Fibroblast of the conjunctiva (primary cell): ENCODE measurements at places on chromosomes 12 and 14.
A peak's percentile ranks its signal among the peaks of the same experiment; 100 is the strongest.

- DNase-seq, result no peak
Measured at GRCh38 chr12:51108136-51108535, 24.7 kb upstream of the CSRNP2 start.

- no peak for DNase-seq
Measured at GRCh38 chr12:122878780-122879612, 16.9 kb downstream of the VPS37B start.

GRCh38 chr12:102043928-102044327, 17.9 kb downstream of the WASHC3 start:
- no peak for DNase-seq

GRCh38 chr14:21142357-21142756, 13.5 kb downstream of the OR5AU1 start:
- DNase-seq, result no peak

- peak; percentile 18 for DNase-seq
Measured at GRCh38 chr12:62210422-62210821, 49.8 kb upstream of the USP15 start.

GRCh38 chr12:69067713-69068112, 134.7 kb upstream of the CPM start:
- DNase-seq, result no peak

- no peak for DNase-seq
Measured at GRCh38 chr12:52327830-52328500, 6.8 kb upstream of the KRT83 start.

- no peak for DNase-seq
Measured at GRCh38 chr12:76111209-76111749, 26.8 kb upstream of the NAP1L1 start.

DNA sequence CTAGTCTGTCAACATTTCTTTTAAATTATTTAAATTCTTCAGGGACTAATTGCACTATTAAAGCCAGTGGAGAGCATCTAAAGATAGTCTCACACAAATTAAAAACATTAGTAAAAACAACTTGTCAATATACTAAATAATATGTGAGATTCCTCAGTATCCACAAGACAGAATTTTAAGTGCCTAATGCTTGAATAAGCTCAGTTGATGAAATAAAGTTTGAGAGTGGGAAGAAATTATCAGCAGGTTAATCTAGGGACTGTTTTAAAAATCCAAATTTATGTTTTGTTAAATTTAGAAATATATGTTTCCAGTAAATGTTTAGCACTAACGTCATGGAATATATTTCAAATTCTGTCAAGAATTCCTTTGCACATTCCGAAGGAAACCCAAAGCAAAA, 105.2 kb downstream of the SLC41A2 start:
- no peak for DNase-seq

- DNase-seq, result no peak
Measured at GRCh38 chr12:53530920-53531319, 23.6 kb upstream of the NPFF start.

DNA sequence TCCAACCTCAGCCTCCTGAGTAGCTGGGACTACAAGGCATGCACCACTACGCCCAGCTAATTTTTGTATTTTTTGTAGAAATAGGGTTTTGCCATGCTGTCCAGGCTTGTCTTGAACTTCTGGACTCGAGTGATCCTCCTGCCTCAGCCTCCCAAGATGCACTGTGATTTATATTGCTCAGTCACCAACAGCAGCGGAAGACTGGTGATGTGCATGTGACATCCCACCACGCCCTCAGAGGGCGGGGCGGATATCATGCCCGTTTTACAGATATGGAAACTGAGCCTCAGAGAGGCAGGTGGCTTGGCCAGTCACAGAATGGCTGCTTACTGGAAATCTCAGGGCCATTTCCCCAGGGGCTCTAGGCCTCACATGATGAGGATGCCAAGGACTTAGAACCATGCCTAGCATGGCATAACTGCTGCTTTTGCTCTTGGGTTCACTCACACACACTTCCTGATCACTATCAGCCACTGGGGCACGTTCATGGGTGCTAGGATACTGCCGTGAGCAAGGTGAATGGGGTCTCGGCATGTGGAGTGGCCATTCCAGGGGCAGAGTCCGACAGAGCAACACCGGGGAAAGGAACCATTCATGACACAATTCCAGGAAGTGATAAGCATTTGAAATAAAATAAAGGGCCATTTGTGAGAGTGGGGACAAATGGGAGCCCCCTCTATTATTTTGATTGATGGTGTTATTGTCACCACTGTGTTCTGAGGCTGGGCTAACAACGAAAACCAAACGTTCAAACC, 31.9 kb downstream of the RBM19 start:
- DNase-seq, result no peak

- no peak for DNase-seq
Measured at GRCh38 chr14:97027256-97027999, 230.2 kb downstream of the VRK1 start.

GRCh38 chr14:21521501-21521900, 4.6 kb downstream of the SALL2 start:
- DNase-seq, result no peak

GRCh38 chr14:90778571-90779255, 37.5 kb downstream of the TTC7B start:
- no peak for DNase-seq

DNA sequence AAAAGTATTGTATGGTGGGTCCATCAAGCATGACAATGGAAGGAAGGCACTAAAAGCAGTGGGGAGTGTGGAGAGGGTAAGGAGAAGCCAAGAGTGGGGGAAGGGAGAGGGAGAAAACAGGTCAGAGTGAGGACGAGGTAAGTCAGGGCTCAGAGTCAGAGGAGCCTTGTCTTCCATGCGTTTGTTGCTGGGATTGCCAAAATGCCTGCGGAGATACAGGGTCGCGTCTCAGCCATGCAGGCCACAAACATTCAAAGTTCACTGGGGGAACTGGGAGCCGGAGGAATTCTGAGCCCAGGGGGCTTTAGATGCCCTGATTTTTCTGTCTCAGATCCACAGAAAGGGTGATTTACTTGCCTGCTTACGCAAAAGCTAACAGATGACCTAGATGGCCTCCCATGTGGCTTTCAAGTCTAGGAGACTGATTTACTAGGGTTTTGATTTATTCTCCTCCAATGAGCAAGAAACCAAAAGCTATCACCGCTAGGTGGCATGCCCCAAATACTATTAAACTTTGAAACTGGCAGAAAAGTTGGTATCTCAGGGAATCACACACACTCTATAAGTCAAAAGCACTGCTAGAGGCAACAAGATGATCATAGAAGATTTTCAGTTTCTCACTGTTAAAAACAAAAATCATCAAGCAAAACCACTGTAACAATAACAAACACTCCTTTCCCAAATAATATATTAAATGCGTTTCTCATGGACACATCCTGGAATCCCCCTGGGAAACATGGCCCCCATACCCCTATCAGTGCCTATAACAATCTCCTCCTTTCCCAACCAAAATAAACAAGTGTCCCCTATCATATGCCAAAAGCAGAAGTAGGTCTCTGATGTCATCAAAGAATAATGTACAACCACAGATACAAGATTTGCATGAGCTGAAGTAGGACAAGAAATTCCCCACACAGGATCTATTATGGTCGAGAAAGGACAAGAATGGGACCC, 26.6 kb upstream of the MDM1 start:
- DNase-seq, result peak; percentile 71

DNA sequence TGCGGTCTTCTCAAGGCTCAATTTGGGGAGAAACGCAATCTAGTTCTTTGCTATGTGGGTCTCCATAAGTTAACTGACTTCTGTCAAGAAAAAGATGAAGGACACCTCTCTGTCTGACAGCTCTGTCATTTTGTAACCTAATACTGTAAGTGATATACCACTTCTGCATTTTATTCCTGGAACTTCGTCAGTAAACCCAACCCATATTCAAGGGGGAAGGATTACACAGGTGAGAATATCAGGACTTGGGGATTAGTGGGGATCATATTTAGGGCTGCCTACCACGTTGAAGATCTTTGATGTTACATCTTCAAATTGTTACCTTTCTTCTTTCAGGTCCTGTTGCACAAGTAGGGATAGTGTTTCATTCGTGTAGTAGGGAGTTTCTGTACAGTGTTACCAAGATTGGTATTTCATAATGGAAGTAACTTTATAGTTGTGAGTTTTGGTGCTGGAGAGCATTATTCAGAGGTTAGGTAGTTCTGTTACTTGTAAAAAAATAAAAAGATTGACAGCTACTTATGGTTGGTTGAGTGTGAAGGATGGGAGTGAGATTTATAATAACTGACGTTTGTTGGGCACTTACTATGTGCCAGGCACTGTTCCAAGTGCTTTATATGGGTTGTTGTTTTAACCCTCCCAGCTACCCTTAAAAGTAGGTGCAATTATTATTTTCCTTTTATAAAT, 1.6 kb downstream of the TMEM260 start:
- no peak for DNase-seq

DNA sequence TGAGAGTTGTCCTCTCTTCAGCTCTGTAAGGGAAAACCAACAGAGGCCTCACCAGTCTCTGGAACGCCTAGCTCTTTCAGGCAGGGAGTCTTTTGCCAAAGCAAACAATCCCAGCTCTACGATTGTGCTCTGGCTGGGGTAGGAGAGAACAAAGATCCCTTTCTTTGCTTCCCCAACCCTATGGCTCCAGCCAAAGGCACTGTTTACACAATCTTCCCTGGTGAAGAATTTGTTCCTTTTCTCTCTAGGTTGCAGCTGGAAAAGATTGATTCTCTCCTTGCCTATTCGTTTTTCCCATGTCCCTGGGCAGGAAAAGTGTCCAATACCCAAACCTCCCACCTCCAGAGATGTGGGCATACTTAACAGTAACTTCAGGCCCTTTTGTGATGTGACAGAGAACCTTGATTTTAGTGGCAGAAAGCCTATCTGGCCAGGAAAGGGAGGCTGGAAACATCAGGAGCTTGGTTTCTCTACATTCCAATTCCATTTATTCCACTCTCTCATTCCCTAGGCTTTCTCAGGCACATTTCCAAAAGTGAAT, 16.8 kb downstream of the ATP5MC2 start:
- peak; percentile 85 for DNase-seq

DNA sequence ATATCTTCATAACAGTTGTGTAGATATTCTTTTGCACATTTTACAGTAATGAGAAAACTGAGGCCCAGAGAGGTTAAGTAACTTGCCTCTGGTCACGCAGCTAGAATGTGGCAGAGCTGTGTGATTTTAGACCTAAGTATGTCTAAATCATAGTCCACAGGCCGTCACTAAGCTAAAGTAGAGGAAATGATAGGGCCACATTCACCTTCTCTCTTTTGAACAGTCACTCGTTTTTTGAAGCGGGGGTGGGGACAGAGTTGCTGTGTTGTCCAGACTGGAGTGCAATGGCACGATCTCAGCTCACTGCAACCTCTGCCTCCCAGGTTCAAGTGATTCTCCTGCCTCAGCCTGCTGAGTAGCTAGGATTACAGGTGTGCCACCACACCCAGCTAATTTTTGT, 68.5 kb downstream of the RASSF3 start:
- DNase-seq, result no peak

GRCh38 chr12:51017452-51017851, 8.7 kb downstream of the SLC11A2 start:
- no peak for DNase-seq

DNA sequence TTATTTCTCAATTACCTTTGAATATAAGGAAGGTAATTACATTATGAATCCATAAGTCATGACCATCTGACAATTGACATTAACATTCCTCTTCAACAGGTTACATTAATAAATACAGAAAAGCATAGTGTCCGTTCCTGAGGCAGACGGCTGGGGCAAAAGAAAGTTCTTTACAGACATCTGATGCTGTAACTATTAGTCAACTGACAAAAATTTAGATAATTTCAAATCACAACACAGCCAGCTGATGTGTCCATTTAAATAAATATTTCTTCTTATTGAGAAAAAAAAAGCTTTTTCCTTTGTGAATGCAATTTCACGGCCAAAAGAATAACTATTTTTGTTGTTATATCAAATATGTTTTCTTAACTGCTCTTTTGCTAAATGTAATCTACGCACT, 9.2 kb upstream of the PYROXD1 start:
- DNase-seq, result no peak

- no peak for DNase-seq
Measured at GRCh38 chr12:117671734-117672133, 297.1 kb downstream of the KSR2 start.

DNA sequence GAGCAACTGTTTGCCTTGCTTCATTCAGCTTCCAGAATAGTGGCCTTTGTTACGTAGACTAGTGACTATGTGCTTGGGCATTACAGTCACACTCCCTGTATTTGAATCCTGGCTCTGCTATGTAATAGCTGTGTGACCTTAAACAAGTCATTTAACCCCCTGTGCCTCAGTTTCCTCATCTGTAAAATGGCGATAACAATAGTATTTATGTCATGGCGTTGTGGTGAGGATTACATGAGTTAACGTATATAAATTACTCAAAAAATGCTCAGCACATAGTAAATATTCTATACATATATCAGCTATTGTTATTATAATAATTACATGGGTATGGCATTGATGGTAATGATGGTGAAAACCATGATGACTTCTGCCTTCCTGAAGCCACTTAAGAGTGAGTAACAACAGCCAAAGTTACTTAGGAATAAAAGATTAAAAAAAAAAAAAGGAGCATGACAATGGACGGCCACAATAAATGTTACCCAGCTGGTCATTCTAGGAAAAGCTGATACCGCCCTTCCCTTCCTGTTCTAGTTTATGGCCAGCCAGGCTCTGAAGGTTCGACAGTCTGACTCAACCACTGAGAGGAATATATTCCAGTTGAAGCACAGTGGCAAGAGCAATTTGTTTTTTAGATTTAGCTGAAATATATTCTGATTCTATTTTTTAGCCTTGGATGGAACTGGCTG, 9.9 kb upstream of the ADIPOR2 start:
- DNase-seq, result no peak

DNA sequence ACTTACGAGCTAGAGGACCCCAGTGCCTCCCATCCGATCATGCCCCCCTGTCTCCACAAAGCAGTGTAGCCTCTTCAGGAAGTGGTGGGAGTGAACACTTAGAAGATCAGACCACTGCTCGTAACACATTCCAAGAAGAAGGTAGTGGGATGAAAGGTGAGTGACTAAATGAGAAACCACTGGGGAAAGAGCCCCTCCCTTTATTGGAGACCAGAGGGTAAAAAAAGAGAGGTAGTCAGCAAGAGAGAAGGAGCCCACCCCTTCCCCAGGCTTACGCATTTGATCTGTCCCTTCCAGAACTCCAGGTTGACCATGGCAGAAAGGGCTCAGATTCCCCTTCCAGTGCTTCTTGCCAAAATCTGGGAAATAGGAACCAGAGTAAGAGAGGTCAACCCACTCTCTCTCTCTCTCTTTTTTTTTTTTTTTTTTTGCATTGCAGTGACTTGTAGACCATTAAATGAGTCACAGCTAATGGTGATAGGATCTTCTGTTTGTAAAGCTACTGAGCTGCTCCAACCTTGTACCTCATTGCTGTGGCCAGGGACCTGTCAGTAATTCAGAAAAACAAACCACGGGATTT, 165.4 kb downstream of the GCH1 start:
- no peak for DNase-seq

GRCh38 chr12:33752854-33753253, 269.4 kb upstream of the ALG10 start:
- DNase-seq, result no peak

DNA sequence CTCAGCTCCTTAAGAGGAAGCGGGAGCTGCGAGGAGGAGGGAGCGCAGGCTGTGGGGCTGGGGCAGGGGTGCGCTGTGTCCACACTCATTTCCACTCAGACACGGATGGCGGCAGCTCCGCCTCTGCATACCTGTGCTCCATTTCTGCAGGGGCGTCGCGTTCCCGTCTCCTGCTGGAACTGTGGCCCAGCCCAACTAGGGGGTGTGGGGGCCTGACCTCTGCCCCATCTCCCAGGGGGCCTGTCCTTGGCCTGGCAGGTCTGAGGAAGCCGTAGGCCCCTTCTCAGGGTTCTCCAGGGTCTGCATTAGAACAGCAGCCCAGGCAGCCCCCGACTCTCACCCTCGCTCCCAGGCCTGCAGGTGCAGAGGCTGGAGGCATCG, 31.2 kb downstream of the FBRSL1 start:
- no peak for DNase-seq
